ENCODE measurements at places on chromosomes 5 and 9.

- DNase-seq = no peak
Observed at GRCh38 chr5:36630201-36631145, 24.1 kb downstream of the SLC1A3 start.

DNA sequence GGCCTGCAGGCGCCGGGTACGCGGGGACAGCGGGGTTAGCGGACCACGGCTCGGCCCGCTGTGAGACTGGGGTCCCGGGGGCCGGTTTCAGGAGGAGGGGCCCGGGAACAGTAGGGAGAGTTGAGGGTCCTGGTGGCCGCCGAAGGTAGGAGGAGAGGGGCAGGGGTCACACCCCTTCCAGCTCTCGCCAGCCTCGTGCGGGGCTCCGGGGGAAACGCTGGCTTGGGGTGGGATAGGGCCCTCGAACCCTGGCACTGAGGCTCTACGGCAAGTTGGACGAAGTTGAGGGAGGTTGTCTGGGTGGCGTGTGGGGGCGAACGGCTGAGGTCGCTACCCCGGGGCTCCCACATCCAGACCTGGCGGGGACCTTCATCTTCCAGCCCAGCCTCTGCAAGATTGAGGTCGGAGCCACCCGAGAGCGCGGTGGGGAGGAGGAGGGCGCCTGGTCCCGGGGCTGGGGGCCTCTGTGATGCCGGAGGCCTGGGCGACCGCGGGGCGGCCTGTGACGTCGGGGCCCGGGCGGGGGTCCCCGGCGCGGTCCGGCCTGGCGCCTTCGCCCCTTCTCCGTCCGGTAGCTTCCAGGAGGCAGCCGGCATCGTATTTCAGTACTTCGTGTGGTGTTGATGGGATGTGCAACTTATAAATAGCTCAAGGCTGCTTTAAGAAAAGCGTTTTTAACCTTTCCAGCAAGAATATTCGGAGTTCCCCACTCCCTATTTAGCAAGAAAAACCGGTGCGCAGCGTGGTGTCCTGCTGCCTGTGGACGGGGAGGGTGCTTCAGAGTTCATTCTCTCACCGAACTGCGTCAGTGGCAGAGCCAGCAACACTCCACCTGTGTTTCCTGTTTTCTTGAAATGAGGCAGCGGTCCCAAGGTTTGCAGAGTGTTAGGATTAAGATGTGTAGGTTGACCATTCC is 902 bp downstream of the HABP4 start:
- DNase-seq = no peak

DNA sequence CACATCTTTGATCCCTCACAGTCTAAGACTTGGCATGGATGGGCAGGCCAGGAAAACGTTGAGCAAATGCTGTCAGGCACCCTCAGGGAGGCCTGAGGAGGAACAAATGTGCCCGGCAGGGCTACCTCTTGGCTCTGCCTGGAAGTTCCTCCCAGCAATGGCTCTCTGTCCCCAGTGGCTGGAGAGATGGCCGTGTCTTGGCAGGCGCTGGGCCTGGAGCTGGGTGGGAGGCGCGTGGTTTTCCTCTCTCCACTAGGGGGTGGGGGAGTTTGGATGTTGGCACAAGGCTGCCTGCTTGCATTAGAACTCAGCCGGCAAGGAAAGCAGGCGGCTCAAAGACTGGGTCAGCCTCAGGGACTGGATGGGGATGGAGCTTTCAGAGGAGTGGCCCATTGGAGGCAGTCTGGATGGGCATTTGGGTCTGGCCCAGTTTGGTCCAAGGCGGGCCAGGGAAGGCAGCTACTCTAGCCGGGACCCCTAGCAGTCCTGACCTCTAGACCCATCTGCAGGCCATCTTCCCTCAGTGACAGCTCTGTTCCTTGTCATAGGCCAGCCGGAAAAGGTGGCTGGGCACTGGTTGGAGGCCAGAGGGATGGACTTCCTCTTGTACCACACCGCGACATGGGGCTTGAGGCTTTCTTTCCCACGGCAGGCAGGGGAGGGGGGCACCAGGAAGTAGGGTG is 68.2 kb upstream of the STC2 start:
- DNase-seq = no peak

DNA sequence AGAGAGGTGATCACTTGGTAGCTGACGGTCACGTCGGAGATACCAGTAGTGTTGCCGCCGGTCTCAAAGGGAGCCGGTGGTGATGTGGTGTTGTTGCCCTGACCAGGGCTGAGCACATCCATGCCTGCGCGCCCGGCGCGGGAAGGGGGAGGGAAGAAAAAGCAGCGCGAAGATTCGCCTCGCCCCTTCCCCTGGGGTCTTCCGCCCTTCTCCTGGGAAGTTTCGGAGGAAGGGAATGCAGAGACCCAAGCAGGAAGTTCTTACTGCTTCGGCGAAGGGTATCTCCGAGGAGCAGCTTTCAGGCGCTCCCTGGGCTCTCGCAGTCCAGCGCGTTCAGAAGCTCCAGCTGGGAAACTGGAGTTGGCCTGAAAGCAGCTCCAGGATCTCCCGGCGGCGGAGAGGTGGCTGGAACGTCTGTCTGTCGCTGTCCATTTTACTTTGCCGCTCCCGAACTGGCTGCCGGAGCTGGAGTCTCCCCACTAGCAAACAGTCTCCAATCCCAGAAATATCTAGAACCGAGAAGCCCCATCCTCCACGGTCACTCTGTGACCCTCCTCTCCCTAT is 565 bp downstream of the HTR1A start:
- no peak for DNase-seq

All from right lung (tissue), 10 donors.